Right forelimb (tissue), 1 donor: ENCODE measurements at places on chromosomes 1 and 21.

DNA sequence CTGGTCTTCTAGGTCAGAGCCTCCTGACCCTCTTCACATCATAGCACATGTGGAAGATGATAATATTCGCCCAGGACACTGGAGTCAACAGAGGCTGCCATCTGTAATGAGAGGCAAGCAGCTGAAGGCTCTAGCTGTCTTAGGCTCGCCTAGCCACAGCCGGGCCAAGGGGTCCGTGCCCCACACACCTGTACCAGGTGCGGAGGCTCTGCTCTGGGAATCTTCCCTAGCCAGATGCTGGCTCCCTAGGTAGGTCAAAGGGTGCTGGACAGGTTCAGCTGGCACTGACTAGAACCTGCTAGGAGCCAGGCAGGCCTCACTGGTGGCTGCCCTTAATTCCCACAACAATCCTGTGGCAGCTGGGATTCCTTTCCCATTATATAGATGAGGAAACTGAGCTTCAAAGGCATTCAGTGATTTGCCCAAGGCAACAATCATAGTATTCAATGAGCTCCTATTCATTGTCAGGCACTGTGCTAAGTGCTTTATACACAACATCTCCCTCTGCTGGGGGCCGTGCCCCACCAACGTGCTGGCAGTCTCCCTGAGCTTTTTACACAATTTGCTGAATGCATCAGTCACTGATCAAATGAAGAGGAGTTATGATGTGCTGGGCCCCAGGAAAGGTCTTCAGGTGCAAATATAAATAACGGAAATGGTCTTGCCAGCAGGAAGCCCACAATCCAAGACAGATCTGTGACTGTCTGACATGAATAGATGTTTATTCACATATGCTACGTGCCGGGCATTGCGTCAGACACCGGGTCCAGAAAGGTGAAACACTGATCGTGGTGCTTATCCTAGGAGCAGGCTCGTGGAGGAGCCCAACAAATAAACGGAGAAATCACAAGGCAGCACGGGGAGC, 58.0 kb downstream of the DDX20 start:
- DNase-seq: no peak

DNA sequence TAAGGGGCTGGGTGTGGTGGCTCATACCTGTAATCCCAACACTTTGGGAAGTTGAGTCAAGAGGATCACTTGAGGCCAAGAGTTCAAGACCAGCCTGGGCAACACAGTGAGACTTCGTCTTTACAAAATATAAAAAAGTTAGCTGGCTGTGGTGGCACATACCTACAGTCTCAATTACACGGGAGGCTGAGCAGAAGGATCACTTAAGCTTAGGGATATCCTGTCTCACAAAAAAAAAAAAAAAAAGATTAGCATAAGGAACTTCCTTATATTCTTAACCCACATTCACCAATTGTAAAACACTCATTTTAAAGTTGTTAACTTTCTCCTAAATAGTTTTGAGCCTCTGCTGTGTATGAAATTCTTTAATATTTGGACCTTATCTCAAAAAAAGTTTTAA, 53.1 kb downstream of the ABCD3 start:
- DNase-seq: no peak

- no peak for DNase-seq
Measured at GRCh38 chr1:177069490-177069889, 95.0 kb downstream of the ASTN1 start.

DNA sequence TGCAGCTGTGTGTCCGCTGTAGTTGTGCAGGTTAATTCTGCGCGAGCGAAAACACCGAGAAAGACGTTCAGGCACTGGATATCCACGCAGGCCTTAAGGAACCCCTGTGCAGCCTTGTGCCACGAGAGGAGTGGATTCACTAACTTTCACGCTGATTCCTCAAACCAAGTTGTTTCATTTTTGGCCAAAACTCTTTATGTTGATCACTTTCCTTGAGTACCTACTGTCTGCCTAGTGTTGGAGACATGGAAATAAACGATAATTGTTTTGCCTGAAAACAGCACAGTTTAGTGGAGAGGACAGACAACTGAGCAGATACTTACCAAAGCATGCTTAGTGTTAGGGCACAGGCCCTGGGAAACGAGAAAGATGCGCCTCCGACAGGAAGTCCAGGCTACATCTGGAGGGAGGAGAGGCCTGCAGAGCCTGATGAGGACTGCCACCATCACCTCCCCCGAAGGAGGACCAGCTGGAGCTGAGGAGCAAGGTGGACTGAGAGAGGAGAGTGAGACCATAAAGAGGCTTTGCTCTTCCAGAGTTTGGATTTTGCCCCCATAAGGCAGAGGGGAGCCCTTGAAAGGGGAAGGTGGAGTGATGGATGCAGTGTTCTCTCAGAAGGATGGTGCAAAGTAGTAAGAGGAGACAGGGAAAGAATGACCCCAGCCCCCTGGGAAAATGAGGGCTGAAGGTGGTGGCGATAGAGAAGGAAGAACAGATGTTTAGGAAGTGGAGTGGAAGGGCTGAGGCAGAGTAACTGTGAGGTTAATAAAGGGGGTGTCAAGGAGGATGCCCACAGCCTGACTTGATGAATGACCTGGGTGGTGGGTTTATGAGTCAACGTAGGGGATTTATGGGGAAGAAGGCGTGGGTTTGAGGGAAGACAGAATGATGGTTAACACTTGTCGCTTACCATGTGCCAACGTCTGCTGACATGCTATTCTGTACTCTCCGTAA, 956 bp upstream of the SCAF4 start:
- peak; percentile 48 for DNase-seq

- DNase-seq: peak; percentile 62
Measured at GRCh38 chr1:206631085-206631509, 4.2 kb upstream of the DYRK3 start.

DNA sequence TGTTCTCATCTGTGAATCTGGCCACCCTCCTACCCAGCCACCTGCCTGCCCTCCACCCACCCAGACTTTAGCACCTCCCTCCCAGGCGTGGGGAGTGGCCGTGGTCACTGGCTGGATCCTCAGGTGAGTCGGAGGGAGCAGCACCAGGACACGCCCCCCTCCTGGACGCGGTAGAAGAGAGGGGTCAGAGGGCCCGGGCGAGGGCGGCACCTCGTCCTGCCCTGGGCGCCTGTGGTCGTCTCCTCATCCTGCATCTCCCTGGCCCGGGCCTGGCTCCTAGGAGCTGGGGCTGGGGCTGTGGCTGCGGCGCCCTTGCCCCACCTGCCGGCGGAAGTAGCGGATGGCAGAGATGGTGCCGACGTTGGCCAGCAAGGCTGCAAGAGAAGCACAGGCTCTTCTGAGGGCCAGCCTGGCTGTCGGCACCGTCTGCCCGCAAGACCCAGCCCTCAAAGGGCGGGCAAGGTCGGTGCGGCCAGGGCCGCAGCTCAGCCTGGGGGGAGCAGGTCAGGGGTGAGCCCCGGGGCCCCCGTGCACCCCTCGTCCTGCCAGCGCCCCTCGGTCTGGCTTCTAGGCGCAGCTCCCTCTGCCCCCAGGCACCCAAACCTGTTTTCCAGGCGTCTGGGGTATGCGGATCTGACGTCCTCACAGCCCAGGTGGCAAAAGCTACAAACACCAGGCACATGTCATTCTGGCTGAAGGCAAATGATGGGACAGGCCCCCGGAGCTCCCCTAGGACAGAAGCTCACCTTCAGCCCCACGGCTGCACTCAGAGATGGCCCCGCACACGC, 5.8 kb downstream of the PERM1 start:
- DNase-seq: peak; percentile 73

- no peak for DNase-seq
Measured at GRCh38 chr1:101474039-101474665, 237.3 kb downstream of the S1PR1 start.

- DNase-seq: no peak
Measured at GRCh38 chr1:222334026-222334680, 213.8 kb downstream of the HHIPL2 start.

DNA sequence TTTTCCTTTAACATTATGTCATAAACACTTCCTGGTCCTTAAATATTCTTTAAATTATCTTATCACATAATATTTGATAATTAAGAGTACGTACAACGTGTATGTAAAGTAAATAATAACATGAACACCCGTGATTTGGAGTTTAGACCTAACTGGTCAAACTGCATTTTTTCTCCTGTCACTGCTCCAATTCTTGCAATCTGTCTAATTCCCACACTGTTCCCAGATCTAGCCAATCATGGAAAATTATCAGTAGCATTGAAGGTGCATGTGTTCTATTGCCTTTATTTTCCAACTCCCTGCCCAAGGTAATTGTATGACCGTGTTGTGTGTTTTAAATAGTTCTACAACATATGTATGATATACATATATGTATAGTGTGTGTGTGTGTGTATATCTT, 2.1 kb upstream of the PM20D1 start:
- no peak for DNase-seq

DNA sequence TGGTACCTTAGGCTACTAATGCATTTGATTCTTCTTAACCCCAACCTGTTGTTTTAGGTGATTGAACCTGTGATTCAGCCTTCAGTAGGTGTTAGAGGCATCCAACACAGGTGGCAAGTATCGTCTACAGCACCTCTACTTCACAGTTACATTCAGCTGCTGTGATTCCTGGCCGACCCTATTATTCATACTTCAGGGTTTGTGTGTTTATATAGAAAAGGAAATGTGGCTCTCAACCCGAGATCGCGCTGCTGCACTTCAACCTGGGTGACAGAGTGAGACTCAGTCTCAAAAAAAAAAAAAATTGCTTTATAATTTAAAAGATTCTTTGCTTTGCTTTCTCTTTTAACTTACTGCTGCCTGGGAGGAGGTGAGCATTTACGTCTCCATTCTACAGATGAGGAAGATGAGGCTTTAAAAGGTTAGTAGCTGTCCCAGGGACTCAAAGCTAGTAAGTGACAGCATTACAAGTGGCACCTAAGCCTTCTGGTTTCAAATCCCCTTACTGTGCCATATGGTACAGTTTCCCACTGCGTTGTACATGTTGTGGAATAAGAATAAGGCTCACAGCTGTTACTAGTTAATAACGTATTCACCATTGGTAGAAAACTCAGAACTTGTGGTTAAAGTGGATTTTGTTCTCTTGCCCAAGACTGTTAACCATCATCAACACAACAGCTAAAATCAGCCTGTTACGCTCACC, 9.9 kb upstream of the GPR25 start:
- no peak for DNase-seq

- DNase-seq: no peak
Measured at GRCh38 chr1:228763561-228763960, 28.3 kb downstream of the RHOU start.

GRCh38 chr1:165650981-165651625, 20.1 kb downstream of the MGST3 start:
- no peak for DNase-seq

GRCh38 chr1:85048296-85049064, at the start of gene MCOLN3:
Gene MCOLN3 (minus strand): TSS chr1:85048500. CDS start chr1:85045360, 3,140 bp downstream.
- DNase-seq: no peak

DNA sequence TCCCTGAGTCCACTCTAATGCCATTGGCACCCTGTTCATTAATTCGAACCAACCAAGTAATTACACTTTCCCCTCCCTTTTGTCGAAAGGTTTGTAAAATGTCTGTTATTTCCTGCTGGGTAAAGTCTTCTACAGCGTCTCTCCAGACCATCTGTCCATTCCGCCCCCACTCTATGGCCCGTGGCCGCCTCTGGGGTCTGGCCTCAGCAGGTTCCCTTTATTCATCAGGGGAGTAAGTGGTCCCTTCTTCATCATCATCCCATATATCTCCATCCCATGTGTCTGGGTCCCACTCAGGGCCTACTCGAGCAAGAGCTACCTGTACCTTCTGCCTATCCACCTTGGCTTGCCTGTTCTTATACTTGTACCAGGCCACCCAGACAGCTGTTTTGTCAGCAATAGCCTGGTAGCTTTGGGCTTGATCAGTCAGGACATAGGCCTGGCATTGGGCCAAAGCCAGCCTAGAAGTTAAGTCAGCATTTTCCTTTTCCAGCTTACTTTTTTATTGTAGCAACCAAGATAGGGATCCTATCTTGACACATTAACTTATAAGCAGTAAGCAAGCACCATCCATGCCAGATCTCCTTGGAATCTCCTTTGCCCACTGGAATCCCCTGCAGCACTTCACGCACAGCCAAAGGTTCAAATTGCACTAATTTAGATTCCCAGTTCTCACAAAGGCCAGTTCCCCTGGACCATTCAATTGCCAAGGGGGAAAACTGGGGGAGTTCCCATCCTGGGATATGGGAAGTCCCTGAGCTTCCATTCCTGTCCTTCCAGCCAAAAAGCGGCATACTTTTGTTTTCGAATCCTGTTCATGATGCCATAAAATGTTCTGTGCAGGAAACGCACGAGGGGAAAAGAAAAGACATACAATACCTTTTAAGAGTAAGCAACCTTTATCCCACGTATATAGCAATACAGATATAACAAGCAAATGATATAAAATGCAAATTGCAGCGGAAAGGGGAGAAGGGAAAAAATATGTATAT, 6.6 kb upstream of the STUM start:
- DNase-seq: no peak

DNA sequence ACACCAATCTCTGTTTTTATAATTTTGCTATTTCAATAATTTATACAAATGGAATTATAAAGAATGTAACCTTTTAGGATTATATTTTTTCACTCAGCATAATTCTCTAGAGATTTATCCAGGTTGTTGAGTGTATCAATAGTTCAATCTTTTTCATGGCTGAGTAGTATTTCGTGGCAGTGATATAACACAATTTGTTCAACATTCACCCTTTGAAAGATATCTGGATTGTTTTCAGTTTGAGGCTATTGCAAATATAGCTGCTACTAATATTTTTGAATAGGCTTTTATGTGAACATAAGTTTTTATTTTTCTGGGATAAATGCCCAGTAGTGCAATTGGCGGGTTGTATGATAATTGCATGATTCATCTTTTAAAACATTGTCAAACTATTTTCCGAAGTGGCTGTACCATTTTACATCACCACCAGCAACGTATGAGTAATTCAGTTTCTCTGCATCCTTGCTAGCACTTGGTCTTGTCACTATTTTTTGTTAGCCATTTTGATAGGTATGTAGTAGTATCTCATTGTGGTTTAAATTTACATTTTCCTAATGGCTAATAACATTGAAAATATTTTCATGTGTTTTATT, 55.6 kb upstream of the ABCD3 start:
- DNase-seq: no peak

DNA sequence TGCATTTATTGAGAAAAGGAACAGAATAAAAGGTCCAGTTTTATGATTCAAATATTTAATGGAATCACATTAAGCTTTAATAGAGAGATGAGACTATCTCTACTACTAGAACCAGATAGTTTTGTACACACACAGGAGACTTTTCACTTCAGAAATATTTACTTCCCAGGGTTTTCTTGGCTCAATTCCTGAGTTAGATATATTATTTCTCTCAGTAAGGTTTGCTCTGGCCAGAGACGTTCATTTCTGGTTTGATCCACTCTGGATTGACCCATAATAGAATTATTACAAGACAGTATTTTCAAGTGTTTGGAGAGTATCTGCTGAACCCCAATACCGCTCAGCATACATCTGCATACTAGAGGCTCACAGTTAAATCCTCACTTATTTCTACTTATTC, 1.3 kb upstream of the RCOR3 start:
- no peak for DNase-seq
